ENCODE measurements at places on chromosomes 16 and 17.

GRCh38 chr17:75504347-75505151 lies 10.8 kb downstream of the CASKIN2 start:
- DNase-seq = peak; percentile 30

DNA sequence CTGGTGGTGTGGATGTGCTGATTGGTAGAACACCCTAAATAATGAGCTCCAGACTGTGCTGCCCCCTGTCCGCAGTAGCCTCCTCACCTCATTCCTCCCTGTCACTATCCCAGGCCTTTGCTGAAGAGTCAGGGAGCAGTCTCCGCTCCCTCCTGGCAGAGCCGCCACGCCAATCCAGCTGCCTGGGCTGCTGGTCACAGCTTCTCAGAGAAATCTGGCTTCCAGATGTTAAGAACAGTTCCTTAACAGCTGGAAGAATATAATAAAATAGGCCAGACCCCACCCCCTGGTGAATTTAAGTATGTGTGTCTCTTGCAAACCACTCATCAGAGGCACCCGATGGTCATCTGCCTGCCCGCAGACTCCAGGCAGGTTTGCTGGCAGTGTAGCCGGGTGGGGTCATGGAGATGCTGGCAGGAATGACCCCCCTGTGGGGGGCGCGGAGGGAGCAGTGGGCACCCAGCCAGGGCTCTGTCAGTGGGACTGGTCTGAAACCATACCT lies 161.0 kb downstream of the CCDC182 start:
- DNase-seq = no peak

GRCh38 chr16:31348579-31348978 lies 6.4 kb upstream of the ITGAX start:
- no peak for DNase-seq

DNA sequence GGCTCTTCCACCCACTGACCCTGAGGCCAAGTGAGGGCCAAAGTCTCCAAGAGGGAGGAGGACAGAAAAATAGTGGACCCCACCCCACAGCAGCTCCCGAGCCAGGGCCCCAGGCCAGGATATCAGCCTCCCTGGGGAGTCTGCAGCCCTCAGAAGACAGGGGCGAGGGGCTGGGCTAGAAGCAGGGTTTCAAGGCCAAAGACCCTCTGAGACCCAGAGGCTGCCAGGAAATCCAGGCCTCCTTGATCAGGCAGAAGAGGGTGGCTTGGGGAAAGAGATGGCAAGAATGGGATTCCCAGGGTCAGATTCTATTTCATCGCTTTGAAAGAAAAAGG lies 156.1 kb downstream of the ZNF423 start:
- no peak for DNase-seq

DNA sequence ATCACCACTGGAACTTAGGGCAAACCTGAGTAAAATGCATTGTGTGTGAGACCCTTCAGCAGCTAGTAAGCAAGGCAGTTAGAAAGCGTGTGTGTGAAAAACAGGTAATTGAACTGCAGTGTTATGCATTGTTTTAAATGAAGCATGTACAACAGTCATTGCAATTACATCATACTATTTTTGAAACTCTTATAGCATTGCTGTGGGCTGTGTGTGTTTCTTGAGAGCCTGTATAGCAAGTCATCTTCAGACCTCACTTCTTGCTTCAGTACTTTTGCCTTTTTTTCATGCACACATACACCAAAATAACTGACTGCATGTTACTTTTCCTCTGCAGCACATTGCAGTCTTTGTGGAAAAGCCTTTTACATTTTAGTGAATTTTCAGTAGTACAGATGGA lies 19.2 kb downstream of the PTRH2 start:
- DNase-seq = no peak

- no peak for DNase-seq
Observed at GRCh38 chr17:58637011-58637570, 54.8 kb downstream of the TEX14 start.

DNA sequence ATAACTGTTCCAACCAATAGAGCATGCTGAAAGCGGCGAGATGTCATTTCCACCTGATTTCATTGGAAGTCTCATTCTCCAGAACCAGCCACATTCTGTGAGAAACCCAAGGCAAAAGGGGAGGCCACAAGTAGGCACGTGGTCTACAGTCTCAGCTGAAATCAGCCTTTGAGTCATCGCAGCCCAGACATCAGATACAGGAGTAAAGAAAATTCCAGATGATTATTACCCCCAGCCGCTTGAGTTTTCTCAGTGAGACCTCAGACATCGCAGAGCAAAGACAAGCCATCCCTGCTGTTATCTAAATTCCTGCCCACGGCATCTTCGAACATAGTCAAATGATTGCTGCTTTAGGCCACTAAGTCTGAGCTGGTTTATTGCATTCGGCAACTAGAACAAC lies 23.1 kb downstream of the STAT3 start:
- DNase-seq = no peak

- DNase-seq = no peak
Observed at GRCh38 chr16:31268891-31269290, 9.1 kb downstream of the ITGAM start.

DNA sequence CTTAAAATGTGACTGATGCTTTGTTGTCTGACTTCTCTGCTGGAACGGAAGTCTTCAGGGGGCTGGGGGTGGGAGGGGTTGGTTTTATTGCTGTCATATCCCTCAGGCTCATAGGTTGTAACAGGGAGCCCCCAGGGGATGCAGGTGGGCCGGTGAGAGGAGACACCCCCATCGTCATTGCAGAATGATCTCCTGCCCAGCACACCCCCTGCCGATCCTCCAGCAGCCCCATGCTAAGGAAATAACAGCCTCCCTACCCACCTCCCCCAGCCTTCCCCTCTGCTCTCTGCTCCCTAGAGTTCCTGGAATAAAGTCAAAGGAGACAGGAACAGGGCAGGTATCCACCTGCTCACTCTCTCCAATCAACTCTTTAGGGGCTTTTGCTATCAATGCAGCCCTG lies 270.1 kb upstream of the TNRC6C start:
- no peak for DNase-seq

- DNase-seq = no peak
Observed at GRCh38 chr17:34177642-34178041, 77.4 kb upstream of the CCL2 start.

- DNase-seq = no peak
Observed at GRCh38 chr16:24535827-24536226, 3.5 kb upstream of the RBBP6 start.

GRCh38 chr17:50381920-50382319 lies 8.9 kb downstream of the EME1 start:
- DNase-seq = no peak

DNA sequence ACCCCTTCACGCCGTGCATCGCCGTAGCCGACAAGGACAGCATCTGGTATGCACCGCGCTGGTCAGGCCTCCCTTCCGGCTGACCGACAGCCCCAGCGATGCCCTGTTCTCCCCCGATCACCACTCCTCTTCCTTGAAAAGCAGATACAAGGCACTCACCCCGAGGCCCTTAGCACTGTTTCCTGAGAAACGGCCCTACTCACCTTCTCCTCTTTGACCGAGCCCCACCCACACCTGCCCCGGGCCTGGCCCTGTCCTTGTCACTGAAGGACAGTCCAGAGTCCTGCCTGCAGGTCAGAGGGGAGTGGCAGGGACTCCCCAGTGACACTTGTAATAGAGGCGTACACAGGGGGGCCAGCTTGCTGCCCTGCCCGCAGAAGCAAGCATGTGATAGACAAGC lies 45.9 kb upstream of the CHMP6 start:
- DNase-seq = no peak

- DNase-seq = no peak
Observed at GRCh38 chr16:88790312-88791211, 5.5 kb upstream of the PIEZO1 start.
